Activated CD4-positive, alpha-beta T cell treated with anti-CD3 and anti-CD28 coated beads, Interleukin-10, Interleukin-2, amounts not matched to agents 100 ng/mL and 50 ng/mL, durations not matched to agents 16 hours and 8 hours (primary cell): ENCODE measurements at places on chromosomes 5 and 9.

- no peak for DNase-seq
Measured at GRCh38 chr5:160082614-160083500, 36.4 kb downstream of the PWWP2A start.

DNA sequence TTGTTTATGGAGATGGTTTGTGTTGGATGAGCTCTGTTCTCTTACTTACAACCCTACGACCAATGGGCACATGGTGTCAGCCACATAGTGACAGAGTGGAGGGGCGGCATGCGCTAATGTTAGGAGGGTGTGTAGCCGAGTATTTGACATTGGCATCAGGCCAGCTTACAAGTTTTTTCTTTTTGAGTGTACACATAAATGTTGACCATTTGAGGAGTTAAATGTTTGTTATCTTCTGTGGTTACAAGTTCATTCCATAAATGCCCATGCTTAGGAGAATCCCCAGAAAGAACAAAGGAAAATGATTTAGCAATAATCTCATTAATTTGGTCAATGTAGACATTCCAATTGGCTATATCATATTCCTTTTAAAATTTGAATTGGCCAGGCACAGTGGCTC is 180.1 kb upstream of the ELL2 start:
- no peak for DNase-seq

DNA sequence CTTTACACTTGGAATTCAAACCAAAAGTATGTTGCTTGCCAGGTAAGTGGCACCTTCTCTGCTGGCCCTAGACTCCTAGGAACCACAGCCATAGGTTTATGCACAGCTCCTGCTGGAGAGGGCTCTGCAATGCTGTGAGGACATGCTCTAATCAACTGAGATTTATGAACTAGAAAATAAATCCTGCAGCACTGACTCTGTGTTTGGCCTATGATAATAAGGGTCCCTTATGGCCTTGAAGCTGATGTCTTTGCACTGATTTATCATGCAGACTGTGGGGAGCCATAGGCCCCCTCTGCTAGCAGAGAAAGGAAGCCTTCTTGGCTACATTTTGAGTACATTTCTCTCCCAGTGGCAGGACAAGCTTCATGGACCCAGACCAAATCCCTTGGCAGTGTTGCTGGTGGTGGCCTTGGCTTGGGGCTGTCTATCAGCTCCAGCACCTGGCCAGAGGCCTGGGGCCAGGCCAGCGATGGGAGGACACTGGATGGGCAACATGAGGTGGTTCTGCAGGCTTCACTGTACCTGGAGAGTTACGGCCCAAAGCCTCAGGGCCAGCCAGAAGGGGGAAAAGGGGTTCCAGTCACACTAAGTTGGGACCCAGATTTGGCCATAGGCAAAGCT is 178.0 kb downstream of the SEMA6A start:
- DNase-seq = no peak

DNA sequence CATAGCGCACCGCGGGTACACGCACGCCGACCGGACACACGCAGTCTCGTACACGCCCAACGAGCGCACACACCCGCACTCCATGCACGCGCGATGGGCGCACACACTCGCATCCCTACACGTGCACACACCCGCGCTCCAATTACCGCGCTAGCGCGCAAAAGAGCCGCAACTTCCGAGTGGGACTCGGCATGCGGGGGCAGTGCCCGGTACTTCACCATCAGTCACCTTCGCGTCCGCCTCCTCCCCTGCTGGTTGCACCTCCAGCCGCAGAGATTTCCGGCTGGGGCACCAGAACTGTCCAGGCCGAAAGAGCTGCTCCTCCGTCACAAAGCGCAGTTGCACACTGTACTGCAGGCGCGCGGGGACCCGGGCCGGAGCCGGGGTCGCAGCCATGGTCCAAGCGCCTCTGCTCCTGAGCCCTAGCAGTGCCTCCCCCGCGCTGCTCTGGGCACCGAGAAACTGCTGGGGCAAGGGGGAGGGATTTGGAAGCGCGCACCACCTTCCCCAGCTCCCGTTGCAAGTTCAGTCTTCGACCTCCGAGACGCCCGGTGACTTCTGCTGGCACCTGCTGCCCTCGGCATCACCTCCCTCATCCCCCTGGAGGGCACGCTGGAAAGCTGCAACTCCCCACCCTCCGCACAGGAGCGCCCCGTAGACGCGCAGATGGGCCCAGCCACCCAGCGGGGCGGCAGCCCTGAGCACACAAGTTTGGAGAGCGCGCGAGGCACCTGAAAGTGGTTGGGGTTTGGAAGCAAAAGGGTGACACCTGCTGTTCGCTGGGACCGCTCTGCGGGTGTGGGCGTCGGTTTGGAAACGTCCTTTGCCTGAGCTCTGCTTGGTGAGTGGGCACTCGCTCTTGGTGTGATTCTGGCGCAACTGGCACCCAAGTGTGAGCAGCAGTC is 337.4 kb upstream of the PUM3 start:
- DNase-seq = peak; percentile 65

GRCh38 chr5:109468737-109469420 is 59.1 kb upstream of the PJA2 start:
- DNase-seq = peak; percentile 71

GRCh38 chr9:34072868-34073590 is 24.3 kb upstream of the UBAP2 start:
- DNase-seq = no peak

DNA sequence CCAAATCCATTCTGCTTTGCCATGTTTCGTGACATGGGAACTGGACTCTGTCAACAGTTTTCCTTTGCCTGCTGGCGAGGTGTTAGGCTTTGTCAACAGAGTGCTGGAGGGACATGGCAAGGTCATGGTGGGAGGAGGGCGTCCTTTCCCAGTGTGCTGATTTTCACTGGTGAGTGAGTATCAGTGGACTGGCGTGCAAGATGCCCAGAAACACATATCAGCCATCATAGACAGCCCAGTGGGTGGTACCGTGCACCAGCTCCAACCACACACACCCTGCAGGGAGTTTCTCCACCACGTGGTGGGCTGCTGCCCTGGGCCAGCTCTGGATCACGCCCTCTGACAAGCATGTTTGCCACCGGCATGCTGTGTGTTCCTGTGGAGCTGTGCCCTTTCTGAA is 50.0 kb upstream of the ABL1 start:
- no peak for DNase-seq

- no peak for DNase-seq
Measured at GRCh38 chr5:154517810-154518437, 39.9 kb upstream of the HAND1 start.

- DNase-seq = no peak
Measured at GRCh38 chr5:178341851-178342140, 109.2 kb upstream of the PHYKPL start.
